T-cell (primary cell): ENCODE measurements at places on chromosomes 3 and 15.

DNA sequence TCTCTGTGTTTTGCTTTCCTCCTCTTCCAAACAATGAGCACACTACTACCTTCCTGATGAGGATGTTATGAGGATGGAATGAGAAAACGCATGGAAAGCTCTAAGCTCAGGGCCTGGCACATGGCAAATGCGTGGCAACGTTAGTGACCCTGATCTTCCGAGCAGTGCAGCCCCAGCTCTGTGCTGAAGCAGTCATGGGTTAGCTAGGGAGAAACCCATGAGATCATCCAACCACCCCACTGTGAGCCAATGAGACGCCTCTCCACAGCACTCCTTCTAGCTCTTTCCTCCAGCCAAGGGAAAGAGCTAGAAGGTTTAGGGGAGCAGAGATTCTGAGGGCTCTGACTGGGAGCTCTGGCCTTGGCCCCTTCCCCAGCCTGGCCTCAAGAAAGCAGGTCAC lies 4.5 kb downstream of the CPN2 start:
- DNase-seq = no peak

DNA sequence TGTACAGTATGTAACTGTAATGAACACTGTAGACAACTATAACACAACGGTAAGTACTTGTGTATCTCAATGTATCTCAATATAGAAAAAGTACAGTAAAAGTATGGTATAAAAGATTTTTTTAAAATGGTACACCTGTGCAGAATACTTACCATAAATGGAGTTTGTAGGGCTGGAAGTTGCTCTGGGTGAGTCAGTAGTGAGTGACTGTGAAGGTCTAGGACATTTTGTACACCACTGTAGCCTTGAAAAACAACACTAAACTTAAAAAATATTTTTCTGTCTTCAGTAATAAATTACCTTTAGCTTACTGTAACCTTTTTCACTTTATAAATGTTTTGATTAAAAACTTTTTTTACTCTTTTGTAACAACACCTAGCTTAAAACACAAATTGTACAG lies 142.9 kb downstream of the ATG7 start:
- DNase-seq = no peak

- peak; percentile 24 for DNase-seq
Measured at GRCh38 chr3:45035441-45036301, 9.6 kb downstream of the CLEC3B start.

GRCh38 chr15:37093480-37094332 lies 6.6 kb downstream of the MEIS2 start:
- DNase-seq = no peak

- no peak for DNase-seq
Measured at GRCh38 chr3:55406696-55407425, 80.2 kb downstream of the WNT5A start.

DNA sequence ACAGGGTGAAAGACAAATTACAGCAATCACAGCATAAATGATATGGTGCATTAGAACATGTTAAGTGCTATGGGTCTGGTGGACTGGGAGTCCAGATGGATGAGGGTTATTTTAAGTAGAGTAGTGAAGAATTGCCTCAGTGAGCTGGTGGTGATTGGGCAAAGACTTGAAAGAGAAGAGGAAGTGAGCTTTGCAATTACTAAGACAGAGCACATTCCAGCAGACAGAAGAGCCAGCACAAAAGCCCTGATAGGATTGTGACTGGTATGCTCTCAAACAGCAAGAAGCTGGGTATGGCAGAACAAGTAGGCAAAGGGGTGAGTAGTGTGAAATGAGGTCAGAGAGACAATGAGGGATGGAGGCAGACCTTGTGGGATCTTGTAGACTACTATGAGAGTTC lies 2.1 kb upstream of the ACKR4 start:
- DNase-seq = no peak
